ENCODE measurements at places on chromosomes 6 and 20. TPM values are rescaled to one million over a fixed set of nuclear protein-coding genes. Genes with fewer than 3 reads are reported as not detected.

DNA sequence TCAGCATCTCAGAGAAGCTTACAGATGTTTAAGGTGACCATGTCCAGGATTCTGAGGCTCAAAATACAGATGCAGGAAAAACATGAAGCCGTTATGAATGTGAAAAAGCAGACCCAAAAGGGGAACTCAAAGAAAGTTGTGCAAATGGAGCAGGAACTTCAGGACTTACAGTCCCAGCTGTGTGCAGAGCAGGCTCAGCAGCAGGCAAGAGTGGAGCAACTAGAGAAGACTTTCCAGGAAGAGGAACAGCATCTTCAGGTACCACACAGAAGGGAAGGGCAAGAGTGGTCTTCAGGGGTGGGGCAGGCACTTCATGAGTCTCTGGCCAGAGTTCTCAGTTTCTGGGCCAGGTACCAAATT, 15.2 kb downstream of the RNF8 start:
- no peak for DNase-seq

GRCh38 chr20:61989741-61990140, 75.9 kb downstream of the TAF4 start:
- DNase-seq = no peak

DNA sequence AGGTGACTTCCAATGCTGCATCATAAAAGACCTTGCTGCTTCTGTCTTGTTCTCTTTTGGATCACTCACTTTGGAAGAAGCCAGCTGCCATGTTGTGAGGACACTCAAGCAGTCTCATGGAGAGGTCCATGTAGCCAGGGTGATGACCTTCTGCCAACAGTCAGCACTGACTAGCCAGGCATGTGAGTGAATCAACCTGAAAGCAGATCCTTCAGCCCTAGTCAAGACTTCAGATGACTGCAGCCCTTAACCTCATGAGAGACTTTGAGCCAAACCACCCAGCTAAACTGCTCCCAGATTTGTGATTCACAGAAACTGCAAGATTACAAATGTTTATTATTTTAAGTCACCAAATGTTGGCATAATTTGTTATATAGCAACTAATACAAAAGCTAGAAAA, 86.0 kb upstream of the IYD start:
- no peak for DNase-seq

GRCh38 chr20:33067806-33068205, 11.6 kb upstream of the BPIFB4 start:
- DNase-seq = no peak

DNA sequence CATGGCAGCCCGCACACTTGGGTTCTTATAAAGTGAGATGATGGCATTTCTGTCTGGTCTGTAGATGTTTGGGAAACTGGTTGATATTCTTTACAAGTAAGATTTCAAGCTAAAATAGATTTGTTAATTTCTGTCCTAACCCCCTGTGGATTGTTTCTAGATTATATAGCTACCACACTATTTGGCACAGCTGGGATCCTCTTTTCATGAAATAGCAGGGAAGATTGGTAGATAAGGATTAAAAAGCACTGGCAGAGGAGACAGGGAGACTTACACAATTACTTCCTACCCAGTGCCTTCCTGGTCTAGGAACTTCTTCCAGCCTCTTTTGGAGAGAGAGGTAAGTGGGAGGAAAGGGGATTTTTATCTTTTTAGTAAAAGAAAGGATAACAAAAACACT, 13.2 kb upstream of the ATXN1 start:
- no peak for DNase-seq

DNA sequence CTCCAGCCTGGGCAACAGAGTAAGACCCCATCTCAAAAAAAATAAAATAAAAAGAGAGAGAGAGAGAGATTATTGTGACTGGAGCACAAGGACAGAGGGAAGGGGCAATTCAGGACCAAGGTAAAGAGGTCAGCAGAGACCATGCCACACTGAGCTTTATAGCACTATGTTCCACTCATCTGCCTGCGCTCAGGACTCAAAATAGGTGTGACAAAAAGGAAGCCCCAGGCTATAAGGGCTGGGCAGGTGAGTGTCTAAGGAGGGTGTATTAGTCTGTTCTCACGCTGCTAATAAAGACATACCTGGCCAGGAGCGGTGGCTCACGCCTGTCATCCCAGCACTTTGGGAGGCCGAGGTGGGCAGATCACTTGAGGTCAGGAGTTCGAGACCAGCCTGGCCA, 23.1 kb upstream of the SRSF6 start:
- DNase-seq = no peak

DNA sequence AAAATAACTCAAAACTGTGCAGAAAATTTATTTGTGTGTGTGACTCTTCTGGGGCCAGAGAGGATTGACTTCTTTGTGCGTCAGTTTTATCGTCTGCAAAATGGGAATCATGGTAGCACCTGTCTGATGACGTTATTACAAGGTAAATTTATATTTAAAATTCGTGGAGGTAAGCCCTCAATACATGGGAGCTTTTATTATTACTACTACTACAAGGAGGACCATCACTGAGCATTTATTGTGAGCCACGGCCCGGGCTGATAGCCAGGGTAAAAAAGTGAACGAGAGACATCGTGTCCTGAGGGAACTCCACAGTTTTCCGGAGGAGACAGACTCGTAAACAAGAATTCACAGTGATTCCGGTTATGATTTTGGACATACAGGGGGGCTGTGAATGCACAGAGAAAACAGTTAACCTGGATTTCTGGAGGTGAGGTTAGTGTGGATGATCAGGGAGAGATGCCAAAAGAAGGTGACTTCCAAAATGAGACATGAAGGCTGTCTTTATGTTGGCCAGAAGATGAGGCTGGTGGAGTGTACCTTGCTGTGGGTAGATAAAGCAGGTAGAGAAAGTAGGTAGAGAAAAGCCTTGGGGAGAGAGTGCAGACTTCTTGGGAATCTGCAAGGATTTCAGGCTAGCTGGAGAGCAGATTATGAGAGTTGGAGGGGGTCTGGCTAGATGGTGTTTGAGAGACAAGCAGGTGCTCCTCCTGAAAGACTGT, 10.6 kb upstream of the SERINC3 start:
- DNase-seq = no peak

GRCh38 chr20:43963233-43963632, 48.6 kb downstream of the TOX2 start:
- no peak for DNase-seq

- no peak for DNase-seq
Measured at GRCh38 chr6:14974792-14975470, 270.9 kb upstream of the JARID2 start.

DNA sequence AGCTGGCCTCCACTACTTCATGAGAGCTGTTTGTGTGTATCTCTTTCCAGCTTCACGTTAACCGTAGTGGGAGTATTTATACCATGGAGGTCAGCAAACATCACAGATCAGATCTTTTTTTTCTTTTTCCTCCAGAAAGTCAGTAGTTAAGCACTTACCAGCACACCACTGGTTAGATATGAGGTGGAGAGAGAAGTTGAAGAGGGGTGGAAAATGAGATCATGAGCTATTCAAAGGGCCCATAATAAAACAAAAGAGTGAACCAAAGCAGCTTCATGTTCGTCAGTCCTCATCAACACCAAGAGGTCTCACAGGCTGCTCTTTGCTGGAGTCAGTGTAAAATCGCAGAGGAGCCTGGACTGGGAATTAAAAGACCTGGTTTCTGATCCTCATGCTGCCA, 125.1 kb upstream of the SGK1 start:
- no peak for DNase-seq

GRCh38 chr6:56581296-56581925, 61.3 kb downstream of the DST start:
- no peak for DNase-seq

DNA sequence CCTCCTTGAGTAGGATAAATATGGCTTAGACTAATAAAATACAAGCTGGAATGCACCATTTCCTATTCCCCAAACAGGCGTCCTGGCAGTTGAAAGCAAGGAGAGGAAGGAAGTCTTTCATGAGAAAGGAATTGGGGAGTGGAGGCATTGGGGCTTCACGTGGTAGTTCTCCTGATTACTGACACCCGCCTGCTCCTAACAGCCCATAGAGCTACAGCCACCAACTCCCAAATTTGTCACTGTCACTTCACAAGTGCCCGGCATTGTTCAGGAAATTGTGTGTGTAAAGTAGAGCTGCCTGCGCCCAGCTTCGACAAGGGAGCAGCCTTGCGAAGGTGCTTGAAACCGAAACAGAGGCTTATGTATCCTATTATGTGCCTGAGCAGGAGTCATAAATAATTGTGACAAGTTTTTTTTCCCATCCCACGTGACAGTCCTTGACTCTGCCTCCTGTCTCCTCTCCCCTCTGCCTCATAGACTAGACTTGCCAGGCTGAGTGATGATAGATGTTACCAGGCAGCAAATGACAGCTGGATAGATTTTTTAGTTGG, 301.7 kb upstream of the ZFP64 start:
- DNase-seq = no peak

GRCh38 chr20:56828402-56828801, 199.3 kb downstream of the TFAP2C start:
- no peak for DNase-seq

GRCh38 chr20:61513124-61514017, 261.3 kb downstream of the CDH4 start:
- no peak for DNase-seq

GRCh38 chr6:142321451-142321850, 19.6 kb downstream of the ADGRG6 start:
- DNase-seq = no peak

ZMYND8 gene
- polyA plus RNA-seq = 20.9 TPM

BPIFA1 gene
- not detected for polyA plus RNA-seq

HAO1 gene
- not detected for polyA plus RNA-seq

BMP7 gene
- polyA plus RNA-seq = not detected

PNPLA1 gene
- polyA plus RNA-seq = not detected

HCRTR2 gene
- not detected for polyA plus RNA-seq

TRIM40 gene
- polyA plus RNA-seq = not detected

LTB gene
- 1,182 TPM for polyA plus RNA-seq
